CD4-positive, CD25-positive, alpha-beta regulatory T cell (primary cell): ENCODE measurements at places on chromosomes 1 and 21. TPM values are rescaled to one million over a fixed set of nuclear protein-coding genes. Genes with fewer than 3 reads are reported as not detected.

Gene SH2D5
- not detected for polyA plus RNA-seq

GRCh38 chr1:84103197-84103992 is 40.7 kb upstream of the PRKACB start:
- no peak overlapping the region for H3K27ac ChIP-seq
- DNase-seq: no peak
- H3K4me1 ChIP-seq: no peaks in the 10 kb centered on the region
- H3K27me3 ChIP-seq: peaks cover 3% of the 10 kb centered on the region
- no peak overlapping the region for H3K4me3 ChIP-seq

DNA sequence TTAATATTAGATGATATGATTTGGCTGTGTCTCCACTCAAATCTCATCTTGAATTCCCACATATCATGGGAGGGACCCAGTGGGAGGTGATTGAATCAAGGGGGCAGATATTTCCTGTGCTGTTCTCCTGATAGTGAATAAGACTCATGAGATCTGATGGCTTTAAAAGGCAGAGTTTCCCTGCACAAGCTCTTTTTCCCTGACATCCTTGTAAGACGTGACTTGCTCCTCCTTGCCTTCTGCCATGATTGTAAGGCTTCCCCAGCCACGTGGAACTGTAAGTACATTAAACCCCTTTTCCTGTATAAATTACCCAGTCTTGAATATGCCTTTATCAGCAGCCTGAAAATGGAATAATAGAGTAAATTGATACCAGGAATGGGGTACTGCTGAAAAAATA is 13.3 kb upstream of the F13B start:
- no peaks in the 10 kb centered on the region for H3K4me1 ChIP-seq
- H3K27me3 ChIP-seq: peaks cover 1% of the 10 kb centered on the region
- peaks cover 3% of the 10 kb centered on the region for H3K36me3 ChIP-seq
- H3K27ac ChIP-seq: no peak overlapping the region

GRCh38 chr1:230578616-230579015 is 63.7 kb upstream of the COG2 start:
- H3K27me3 ChIP-seq: peaks cover 2% of the 10 kb centered on the region
- no peak for DNase-seq
- no peak overlapping the region for H3K4me3 ChIP-seq
- H3K36me3 ChIP-seq: no peaks in the 10 kb centered on the region
- no peaks in the 10 kb centered on the region for H3K4me1 ChIP-seq
- no peak overlapping the region for H3K27ac ChIP-seq

DNA sequence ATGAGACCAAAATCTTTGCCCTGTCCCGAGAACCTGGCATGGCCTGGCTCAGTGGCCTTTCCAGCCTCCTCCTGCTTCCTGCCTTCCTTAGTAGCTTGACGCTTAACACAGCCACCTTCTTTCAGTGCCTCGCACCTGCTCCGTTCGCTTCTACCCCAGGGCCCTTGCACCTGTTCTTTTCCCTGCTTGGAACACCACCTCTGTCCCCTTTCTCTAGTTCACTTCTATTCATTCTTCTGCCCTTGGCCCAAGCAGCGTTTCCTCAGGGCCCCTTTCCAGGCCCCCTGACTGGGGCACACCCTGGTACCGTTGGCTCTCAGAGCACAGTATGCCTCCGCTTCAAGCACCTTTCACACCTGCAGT is 9.0 kb upstream of the HTR6 start:
- no peak overlapping the region for H3K4me3 ChIP-seq
- H3K27me3 ChIP-seq: no peaks in the 10 kb centered on the region
- no peak overlapping the region for H3K27ac ChIP-seq
- no peaks in the 10 kb centered on the region for H3K36me3 ChIP-seq
- peaks cover 4% of the 10 kb centered on the region for H3K4me1 ChIP-seq

- no peaks in the 10 kb centered on the region for H3K27me3 ChIP-seq
- H3K4me3 ChIP-seq: no peak overlapping the region
- H3K27ac ChIP-seq: no peak overlapping the region
- no peak for DNase-seq
- H3K4me1 ChIP-seq: no peaks in the 10 kb centered on the region
Observed at GRCh38 chr1:166703141-166703540, 136.1 kb upstream of the POGK start.

GRCh38 chr1:47388891-47389238 is 27.2 kb upstream of the FOXE3 start:
- no peaks in the 10 kb centered on the region for H3K4me1 ChIP-seq
- H3K4me3 ChIP-seq: no peak overlapping the region
- no peak for DNase-seq
- H3K27ac ChIP-seq: no peak overlapping the region

Gene TEX38
- polyA plus RNA-seq: not detected

DNA sequence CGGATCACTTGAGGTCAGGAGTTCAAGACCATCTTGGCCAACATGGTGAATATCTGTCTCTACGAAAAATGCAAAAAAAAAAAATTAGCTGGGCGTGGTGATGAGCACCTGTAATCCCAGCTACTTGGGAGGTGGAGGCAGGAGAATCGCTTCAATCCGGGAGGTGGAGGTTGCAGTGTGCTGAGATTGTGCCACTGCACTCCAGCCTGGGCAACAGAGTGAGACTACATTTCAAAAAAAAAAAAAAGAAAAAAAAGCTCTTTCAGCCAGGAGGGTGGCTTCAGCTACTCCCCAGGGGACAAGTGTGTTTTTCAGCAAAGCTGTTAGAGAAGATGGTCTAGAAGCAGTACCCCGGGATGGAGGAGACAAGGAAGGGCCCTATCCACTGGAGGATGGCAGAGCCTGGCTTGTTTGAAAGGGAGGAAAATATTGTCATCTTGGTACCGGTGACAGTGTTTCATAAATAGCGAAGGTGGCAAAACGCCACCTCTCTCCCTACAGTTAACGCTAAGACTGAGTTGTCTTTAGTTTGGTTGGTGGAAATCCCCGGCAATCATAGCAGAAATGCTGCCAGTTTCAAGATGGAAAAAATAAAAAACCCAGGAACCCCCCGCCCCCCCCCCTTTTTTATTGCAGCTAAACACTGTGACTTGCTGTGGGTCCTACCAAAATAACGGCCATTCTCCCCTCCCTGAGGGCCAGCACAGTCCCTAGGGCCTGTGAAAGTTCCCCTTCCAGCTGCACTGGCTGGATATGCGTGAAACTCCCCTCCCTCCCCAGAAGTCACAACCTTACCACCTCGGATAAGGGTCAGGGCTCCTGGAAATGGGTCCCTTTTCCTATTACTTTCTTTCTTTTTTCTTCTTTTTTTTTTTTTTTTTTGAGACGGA is 3.5 kb downstream of the PIK3CD start:
- DNase-seq: peak; percentile 32
- no peaks in the 10 kb centered on the region for H3K27me3 ChIP-seq
- peak overlapping the region; percentile 82 for H3K27ac ChIP-seq

DNA sequence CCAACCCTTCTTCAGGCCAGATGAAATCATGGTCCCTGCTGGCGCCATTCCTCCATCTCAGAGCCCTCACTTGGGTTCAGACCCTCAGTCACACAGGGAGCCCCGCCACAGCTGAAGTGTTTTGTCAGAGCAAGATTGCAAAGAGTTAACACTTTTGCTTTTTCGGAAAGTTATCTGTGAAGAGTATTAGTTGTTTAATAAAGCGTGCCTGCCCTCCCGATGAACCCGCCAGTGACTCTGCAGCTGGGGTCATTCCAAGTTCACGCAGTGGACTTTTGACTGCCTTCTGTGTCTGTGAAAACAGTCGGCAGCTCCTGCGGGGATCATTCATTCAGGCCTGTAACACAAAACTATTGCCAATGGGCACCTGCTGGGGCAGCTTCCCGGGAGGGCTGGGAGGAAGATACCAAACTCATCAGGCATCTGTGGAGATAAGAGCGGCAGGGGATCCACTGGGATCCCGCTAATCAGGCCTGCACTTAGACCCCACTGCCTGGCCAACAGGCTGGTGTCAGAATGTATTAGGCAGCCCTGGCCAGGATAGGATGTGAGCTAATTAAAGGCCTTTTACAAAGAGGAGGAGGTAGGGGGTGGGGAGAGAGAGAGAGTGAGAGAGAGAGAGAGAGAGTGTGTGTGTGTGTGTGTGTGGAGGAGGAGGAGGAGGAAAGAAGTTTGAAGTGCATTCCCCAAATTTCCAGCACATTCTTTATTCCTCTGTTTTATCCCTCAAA is 184.5 kb downstream of the DHRS3 start:
- peak overlapping the region; percentile 64 for H3K4me3 ChIP-seq
- no peak overlapping the region for H3K27ac ChIP-seq
- no peaks in the 10 kb centered on the region for H3K27me3 ChIP-seq
- peaks cover 36% of the 10 kb centered on the region for H3K4me1 ChIP-seq
- DNase-seq: no peak

DNA sequence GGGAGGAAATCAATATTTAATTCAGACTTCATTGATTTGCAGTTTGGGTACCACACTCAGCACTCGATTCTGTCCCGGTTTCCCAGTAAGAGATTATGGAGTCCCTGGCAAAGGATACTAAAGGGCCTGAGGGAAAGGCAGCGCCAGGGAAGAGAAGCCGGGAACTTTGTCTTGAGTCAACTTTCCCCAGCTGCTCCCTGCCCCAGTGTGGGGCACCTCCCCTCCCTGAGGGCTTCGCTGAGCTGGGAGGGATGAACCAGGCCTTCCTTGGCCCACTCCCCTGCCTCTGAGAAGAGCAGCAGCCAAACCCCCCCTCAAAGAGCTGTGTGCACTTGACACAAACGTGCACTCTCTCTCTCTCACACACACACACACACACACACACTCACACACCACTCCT is 32.6 kb downstream of the OPTC start:
- no peak overlapping the region for H3K4me3 ChIP-seq
- no peaks in the 10 kb centered on the region for H3K36me3 ChIP-seq
- H3K27ac ChIP-seq: no peak overlapping the region
- no peak for DNase-seq
- H3K27me3 ChIP-seq: no peaks in the 10 kb centered on the region

DNA sequence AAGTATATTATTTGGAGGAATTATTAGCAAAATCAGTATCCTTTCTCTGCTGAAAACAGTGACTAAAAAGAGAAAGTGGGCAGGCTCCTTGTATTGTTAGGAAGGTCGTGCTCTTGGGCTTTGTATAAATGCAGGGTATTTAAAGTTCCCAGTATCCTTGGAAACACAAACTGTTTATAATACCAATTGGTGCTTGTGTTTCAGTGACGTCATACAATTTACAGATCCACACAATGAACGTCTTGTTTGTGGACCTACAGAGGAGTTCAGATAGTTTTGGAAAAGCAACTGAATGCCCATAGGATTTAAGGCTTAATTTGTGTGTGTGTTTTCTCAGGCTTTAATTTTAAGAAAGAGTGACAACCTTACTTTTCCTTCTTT is 168.2 kb downstream of the RASAL2 start:
- H3K4me3 ChIP-seq: no peak overlapping the region
- no peaks in the 10 kb centered on the region for H3K4me1 ChIP-seq
- H3K27me3 ChIP-seq: no peaks in the 10 kb centered on the region
- DNase-seq: no peak
- no peaks in the 10 kb centered on the region for H3K36me3 ChIP-seq

GRCh38 chr21:38258521-38259485 is 2.0 kb downstream of the KCNJ15 start:
- no peak overlapping the region for H3K4me3 ChIP-seq
- H3K36me3 ChIP-seq: no peaks in the 10 kb centered on the region
- H3K4me1 ChIP-seq: no peaks in the 10 kb centered on the region

DNA sequence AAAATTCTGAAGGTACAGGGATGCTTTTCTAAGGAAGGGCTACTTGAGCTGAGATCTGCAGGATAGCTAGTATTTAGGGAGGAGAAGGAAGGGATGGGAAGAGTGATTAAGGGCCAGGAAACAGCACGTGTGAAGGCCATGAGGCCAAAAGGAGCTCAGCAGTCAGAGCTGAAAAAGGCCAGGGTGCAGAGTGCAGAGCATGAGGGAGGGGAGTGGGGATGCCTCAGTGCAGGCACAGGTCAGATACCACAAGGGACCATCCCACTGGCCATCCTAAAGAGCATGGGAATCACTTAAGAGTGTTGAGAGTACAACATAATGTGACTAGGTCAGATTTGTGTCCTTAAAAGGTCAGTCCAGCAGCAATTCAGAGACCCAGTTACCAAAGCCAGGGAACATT is 16.0 kb downstream of the LRRN2 start:
- H3K27me3 ChIP-seq: peaks cover 10% of the 10 kb centered on the region
- no peaks in the 10 kb centered on the region for H3K4me1 ChIP-seq
- no peaks in the 10 kb centered on the region for H3K36me3 ChIP-seq
